Activated CD4-positive, alpha-beta T cell treated with anti-CD3 and anti-CD28 coated beads, Interleukin-2, amount 50 U/mL, for 4 hours (primary cell): ENCODE measurements at places on chromosomes 1 and 21.

- DNase-seq: no peak
Measured at GRCh38 chr1:169886931-169887330, 6.8 kb downstream of the SCYL3 start.

- DNase-seq: no peak
Measured at GRCh38 chr21:38989379-38989744, 183.6 kb downstream of the ETS2 start.

DNA sequence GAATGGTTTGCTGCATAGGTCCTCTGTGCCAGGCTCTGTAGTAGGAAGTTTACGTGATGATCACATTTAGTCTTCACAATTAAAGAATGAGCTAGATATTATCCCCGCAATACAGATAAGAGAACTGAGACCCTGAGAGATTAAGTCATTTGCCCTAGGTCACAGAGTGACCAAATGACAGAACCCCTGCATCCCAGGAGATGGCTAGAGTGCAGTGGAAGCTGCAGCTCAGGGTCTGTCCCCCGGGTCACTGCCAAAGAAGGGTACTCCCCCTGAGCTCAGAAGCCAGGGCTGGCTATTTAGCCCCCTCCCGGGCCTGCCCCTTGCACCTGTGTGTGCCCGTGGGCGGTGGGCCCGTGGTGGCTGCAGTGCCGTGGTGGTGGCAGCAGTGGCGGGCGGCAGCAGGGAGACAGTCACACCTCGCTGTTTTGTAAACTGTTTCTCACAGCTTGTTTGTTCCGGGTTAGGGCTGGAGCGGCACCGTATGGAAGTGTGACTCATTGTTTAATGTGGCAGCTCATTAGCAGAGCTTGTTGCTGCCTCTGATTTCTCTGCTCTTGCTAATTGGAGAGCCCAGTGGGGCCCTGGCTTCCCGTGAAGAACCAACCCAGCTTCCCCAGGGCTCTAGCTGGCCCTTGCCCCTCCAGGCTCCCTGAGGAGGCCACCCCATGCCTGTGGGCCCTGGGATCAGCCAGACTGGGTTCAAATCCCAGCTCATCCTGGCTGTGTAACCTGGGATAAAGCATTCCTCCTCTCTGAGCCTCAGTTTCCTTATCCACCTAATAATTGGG is 19.3 kb upstream of the FOXO6 start:
- DNase-seq: no peak

- DNase-seq: no peak
Measured at GRCh38 chr1:200969726-200970561, 53.6 kb downstream of the KIF21B start.

DNA sequence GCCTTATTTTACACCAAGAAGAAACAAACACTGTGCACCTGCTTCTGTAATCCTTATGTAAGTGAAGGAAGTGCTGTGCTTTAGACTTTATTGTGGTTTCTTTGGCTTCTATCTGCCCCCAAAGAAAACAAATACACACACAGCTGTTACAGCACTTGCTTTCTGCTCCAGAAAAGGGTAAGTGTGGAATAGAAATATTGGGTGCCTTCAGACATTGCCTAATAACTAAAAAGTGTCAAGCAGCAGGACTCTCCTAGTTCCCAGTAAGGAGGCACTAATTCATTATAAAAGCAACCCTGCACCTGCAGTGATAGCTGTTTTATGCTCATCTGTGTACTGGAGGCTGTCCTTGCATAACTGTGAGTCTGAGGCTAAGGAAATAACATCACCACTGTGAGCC is 23.4 kb upstream of the PRRX1 start:
- no peak for DNase-seq

DNA sequence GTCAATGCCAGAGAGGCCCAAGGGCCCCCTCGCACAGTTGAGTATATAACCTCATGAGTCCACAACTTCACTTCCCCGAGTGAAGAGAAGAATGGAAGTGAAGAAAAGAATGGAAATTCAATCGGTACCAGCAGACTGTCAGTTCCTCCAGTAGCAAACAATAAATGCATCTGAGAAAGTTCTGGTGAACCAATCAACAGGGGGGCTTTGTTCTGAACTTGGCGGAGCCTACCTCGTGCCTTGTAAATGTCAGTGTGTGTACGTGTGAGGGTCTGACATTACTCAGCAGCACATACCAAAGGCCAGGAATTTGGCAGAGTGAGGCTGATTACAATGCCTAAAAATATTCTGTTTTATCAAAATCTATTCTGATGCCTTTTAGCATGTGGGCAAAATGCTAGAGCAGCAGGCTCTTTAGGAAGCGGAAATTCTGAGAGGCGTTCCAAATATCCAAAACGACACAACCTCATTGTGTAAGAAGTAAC is 238.5 kb downstream of the LTN1 start:
- no peak for DNase-seq

- no peak for DNase-seq
Measured at GRCh38 chr1:107142140-107142542, 1.3 kb downstream of the NTNG1 start.

DNA sequence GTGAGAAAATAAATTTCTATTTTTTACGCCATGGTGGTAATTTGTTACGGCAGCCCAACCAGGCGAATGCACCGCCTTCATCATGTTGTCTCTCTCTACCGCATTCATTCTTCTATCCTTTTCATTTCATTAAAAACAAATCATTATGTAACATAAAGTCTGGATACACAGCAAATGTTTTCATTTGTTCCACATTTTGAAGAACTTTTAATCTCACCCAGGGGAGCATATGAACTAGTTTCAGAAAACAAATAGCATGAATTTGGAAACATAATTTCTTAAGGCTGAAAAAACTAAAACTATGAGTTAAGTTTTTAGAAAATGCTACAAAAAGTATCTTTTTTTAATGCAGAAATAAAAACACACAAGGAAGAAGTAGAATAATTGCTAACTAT is 11.2 kb upstream of the OR2B11 start:
- no peak for DNase-seq

DNA sequence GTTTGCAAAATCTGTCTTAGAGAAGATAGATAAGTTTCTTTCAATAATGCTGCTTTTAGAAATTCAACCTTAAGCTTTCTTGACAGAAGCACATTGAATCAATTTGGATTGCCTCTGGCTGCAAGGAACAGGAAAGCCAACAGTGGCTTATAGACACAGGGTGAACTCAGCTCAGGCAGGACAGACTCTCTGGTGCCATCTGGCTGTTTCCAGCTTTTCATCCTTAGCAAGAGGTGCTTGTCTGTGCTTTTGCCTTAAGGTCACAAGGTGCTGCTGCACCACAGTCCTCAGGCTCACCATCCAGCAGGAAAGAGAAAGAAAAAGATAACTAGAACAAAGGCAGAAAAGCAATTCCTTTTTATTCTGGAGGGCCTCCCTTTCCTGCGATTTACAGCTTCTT is 93.7 kb upstream of the ETS2 start:
- DNase-seq: no peak

- DNase-seq: no peak
Measured at GRCh38 chr1:65266476-65266875, 42.9 kb upstream of the DNAJC6 start.

DNA sequence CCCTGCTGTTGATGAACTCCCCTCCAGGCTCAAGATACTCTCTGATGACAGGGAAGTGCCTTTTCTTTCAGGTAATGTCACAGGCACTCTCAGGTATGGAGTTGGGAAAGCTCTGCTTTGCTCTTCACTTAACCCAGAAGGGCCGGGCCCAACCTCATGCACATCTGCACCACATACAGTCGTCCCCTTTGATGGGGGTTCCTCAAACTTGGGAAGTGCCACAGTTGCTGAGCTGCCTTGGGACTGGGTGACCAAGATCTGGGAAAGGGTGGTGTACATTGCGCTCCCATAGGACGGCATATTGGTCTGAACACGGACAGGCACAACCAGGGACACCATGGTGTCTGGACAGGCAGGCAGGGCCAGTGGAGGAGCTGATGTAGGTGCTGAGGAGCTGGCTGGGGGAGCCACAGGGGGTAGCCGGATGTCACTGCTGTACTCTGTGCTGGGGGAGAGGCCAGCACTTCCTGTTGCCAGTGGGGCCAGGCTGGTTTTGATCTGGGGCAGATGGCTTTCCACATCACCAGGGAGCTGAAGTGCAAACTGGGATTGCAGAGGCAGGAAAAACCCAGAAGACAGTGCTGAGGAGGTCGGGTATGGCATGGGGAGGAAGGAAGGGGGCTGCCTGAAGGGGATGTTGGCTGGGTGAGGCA is 96.2 kb upstream of the EDN2 start:
- DNase-seq: no peak

- DNase-seq: no peak
Measured at GRCh38 chr1:42824481-42825035, 7.4 kb upstream of the SVBP start.

- DNase-seq: no peak
Measured at GRCh38 chr1:160360227-160360695, 6.6 kb upstream of the NHLH1 start.

DNA sequence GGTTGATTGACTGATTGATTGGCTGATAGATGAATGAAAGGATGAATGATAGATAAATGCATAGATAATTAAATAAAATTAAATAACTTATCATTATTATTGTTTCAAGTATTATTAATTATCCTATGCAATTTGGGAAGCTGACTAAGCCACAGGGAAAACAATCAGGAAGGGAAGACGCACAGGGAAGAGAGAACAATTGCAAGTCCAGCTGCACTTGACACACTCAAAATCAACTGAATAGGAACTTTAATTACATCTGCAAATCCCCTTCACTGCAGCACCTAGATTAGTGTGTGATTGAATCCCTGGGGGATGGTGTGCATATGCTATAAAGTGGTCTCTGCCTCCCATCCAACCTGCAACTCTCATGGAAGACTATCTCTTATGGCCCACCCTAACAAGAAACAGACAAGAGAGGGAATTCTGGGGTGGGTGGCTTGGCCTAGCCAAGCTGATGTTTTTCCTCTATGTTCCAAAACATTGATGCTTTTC is 161.1 kb upstream of the FGGY start:
- no peak for DNase-seq

GRCh38 chr21:34730194-34730593 is 61.4 kb downstream of the CLIC6 start:
- no peak for DNase-seq
